ENCODE measurements at places on chromosomes 13 and 19.

GRCh38 chr13:112958127-112958989 is 10.7 kb upstream of the MCF2L start:
- DNase-seq = no peak

DNA sequence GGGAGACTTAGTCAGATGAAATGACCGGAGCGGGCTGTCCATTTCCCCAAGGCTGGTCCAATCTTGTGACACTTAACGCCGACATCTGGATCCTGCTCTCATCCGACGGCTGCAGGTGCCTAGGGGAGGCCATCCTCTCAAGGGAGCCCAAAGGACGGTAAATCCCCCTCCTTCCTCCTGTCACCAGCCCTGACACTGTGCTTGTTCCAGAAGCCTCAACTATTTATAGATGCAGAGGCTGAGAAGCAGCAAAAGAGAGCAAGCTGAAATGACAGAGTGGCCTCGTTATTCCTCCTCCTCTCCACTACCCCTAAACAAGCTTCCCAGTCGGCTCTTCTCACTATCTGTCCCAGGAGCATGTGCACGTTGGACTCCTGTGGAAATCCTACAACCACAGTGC is 533.7 kb downstream of the LIG4 start:
- DNase-seq = peak; percentile 6

DNA sequence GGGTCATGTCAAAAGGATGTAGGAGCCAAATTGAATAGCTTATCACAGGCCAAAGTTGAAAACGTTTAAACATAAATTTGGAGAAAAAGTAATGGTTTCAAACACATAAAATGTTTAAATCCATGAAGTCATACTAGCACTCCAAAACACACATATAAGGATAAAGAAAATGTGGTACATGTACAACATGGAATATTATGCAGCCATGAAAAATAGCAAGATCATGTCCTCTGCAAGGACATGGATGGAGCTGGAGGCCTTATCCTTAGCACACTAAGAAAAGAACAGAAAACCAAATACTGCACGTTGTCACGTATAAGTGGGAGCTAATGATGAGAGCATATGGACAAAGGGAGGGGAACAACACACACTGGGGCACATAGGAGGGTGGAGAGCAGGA is 911.7 kb upstream of the PCDH20 start:
- DNase-seq = no peak

DNA sequence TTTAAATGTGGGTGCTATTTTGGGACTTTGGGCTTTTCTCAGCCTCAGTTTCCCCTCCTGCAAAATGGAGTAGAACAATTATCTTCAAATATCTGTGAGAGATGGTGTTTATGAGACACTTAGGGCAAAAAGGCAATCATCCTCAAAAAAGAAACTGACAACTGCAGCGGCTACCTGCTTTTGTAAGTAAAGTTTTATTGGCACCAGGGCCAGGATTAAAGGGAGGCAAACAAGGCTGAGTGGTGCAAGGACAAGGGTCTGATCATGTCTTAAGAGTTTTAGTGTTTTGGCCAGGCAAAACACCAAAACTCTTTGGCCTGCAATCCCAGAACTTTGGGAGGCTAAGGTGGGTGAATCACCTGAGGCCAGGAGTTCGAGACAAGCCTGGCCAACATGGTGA is 1.3 kb upstream of the MAST3 start:
- DNase-seq = no peak

GRCh38 chr13:40596484-40596883 is 70.0 kb downstream of the FOXO1 start:
- no peak for DNase-seq

GRCh38 chr19:31438401-31439269 is 89.4 kb upstream of the TSHZ3 start:
- DNase-seq = no peak

DNA sequence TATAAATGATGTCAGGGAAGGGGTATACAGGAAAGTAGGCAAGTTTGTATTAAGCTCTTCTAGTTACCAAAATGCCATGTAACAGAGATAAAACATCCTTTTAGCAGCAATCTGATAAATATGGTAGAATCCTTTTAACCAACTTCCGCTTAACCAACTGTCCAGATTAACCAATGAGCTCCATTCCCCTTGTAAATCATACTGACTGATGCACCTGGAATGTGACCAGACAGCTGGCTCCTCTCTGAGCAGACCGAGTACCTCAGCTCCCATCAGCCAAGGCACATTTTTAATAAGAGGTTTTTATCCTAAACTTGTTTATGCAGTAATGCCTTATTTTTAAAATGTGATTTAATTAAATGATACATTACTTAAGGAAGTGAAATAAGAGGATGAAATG is 66.4 kb downstream of the KLF12 start:
- DNase-seq = no peak

- DNase-seq = no peak
Observed at GRCh38 chr19:38079926-38080380, 144.1 kb downstream of the DPF1 start.

GRCh38 chr13:113119166-113119821 is 3.3 kb upstream of the F10 start:
- DNase-seq = no peak

GRCh38 chr19:17951990-17952976 is 14.6 kb upstream of the KCNN1 start:
- no peak for DNase-seq

- DNase-seq = no peak
Observed at GRCh38 chr19:30792561-30793505, 420.6 kb downstream of the ZNF536 start.

GRCh38 chr19:6459262-6460098 is at the start of gene SLC25A23:
Gene SLC25A23 (minus strand): TSS chr19:6459792. CDS start chr19:6459628, 164 bp downstream.
- DNase-seq = no peak

DNA sequence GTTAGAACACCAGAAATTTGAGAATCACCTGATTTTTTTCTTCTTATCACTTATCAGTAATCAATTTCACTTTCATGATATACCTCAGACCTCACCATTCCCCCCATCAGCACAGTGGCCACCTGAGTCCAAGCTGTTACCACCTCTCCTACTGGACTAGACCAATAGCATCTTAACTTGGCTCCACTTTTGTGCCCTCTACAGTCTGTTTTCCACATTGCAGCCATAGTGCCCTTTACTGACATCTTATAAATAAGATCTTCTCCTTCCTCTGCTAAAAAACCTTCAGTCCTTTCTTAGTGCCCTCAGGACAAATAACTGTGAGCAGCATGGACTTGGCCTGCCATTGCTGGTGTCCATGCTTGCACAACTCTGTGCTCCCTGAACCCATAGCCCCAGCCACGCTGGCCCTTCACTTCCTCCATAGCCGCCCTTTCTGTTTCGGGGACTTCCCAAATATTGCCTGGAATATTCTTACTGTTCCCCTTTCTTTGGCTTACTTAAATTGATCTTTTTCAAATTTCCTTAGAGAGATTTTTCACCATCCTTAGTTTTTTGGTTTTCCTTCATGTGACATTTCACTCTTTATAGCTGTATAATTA is 380.8 kb downstream of the LMO7 start:
- DNase-seq = no peak

- DNase-seq = no peak
Observed at GRCh38 chr13:54194233-54195024, 1165.8 kb downstream of the OLFM4 start.

DNA sequence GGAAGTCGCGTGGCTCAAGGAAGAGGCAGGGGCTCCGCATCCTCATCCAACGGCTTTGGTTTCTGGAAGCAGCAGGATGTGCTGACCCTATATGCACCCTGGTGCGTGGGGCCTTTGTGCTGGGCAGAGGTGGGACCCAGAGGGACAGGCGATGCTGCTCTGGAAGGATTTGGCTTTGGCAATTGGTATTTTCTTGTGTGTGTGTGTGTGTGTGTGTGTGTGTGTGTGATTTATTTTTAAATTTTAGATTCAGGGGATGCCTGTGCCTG is 321.9 kb upstream of the ZNF507 start:
- DNase-seq = no peak

DNA sequence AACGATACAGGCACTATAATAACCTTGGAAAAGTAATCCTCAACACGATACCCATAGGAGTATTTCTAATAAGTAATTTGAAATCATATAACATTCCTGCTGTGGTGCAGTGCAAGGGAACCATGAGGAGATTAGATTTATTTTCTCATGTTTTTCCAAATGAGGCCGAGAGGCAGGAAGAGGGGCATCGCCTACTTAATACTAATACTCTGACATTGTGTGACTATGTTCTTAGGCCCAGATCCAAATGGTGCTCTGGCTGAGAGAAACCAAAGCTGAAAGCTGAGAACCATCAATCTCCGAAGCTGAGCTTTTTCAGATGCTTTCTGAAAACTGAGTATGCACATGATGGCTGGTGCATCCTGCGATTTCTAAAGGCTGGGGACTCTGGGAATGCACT is 248.0 kb upstream of the MAB21L1 start:
- no peak for DNase-seq

DNA sequence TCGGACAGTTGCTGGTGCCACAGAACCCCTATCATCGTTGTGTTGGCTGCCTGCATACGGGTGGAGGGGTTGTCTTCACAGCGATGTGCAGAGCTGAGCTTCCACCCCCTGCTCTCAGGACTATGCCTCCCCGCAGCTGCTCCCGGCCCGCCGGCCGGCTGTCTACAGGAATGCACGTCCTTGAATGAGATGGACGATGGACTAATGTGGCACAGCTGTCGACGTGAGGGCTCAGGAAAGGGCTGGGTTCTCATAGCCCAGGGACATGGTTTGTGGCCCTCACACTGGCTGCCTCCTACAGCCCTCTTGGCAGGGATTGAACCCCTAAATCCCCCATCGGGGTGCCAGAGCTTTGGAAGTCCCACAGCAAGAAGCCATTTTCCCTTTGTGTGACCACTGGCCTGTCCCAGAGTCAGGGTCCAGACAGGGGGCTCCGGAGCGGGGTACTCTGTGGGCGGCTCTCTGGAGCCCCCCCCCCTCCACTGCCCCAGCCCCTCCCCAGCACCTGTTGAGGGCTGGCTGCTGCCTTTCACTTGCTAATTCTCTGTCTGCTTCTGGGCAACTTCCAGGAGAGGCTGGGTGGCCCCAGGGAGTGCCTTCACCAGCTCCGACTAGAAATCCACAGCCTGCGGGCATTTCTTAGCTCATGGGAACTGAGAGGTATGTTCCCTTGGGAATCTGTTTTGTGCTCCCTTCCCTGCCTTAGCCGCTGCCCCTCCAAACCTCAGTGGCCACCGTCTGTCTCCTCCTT is 40.2 kb downstream of the TSSK6 start:
- no peak for DNase-seq

DNA sequence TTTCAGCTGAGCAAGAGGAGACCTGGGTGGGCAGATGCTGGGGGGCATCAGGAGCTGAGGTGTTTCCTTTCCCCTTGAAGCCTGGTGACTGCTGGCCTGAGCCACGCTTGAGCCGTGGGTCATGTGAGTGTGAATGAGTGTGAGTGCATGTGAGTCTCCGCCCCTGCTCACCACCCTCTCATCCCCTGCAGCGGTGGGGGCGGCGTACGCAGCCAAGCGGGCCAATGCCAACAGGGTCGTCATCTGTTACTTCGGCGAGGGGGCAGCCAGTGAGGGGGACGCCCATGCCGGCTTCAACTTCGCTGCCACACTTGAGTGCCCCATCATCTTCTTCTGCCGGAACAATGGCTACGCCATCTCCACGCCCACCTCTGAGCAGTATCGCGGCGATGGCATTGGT is 5.2 kb downstream of the B3GNT8 start:
- no peak for DNase-seq

GRCh38 chr13:74206061-74206561 is 71.9 kb upstream of the KLF12 start:
- DNase-seq = no peak

GRCh38 chr19:41352609-41353465 is 885 bp downstream of the TGFB1 start:
- no peak for DNase-seq

GRCh38 chr13:24185591-24186232 is 25.2 kb downstream of the SPATA13 start:
- DNase-seq = no peak

GRCh38 chr13:29911781-29912418 is 61.5 kb upstream of the UBL3 start:
- DNase-seq = no peak

GRCh38 chr13:33645591-33646554 is 172.1 kb upstream of the RFC3 start:
- no peak for DNase-seq

- no peak for DNase-seq
Observed at GRCh38 chr19:38361633-38362075, 12.7 kb upstream of the PSMD8 start.

GRCh38 chr19:23401086-23401610 is 5.9 kb upstream of the ZNF91 start:
- no peak for DNase-seq

- DNase-seq = no peak
Observed at GRCh38 chr13:92461831-92462230, 764.8 kb upstream of the GPC6 start.

- no peak for DNase-seq
Observed at GRCh38 chr13:67296511-67296910, 66.4 kb upstream of the PCDH9 start.

- DNase-seq = no peak
Observed at GRCh38 chr13:24341439-24341838, 32.1 kb downstream of the C1QTNF9 start.
